ENCODE measurements at places on chromosomes 4 and X.

- DNase-seq = no peak
These were observed 32.9 kb downstream of the RAI2 start for GRCh38 chrX:17828171-17828570.

DNA sequence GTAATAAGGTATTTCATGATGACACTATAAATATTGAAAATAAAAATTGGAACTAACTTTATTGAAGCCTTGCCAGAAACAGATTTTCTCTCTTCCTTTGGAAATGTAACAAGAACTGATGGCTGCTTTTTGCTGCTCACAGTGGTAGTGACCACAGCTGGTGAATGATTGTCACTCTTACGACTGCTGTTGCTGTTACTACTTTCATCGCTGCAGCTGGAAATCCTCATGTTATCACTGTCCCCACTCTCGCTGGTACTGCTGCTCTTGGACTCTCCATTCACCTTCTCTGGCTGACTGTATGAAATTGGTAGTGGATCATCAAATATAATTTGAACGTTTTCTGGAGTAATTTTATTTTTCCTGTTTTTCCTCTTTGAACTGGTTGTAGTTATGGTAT, 28.5 kb upstream of the COX18 start:
- DNase-seq = no peak

GRCh38 chr4:7161721-7162214, 30.6 kb upstream of the SORCS2 start:
- DNase-seq = peak; percentile 56

DNA sequence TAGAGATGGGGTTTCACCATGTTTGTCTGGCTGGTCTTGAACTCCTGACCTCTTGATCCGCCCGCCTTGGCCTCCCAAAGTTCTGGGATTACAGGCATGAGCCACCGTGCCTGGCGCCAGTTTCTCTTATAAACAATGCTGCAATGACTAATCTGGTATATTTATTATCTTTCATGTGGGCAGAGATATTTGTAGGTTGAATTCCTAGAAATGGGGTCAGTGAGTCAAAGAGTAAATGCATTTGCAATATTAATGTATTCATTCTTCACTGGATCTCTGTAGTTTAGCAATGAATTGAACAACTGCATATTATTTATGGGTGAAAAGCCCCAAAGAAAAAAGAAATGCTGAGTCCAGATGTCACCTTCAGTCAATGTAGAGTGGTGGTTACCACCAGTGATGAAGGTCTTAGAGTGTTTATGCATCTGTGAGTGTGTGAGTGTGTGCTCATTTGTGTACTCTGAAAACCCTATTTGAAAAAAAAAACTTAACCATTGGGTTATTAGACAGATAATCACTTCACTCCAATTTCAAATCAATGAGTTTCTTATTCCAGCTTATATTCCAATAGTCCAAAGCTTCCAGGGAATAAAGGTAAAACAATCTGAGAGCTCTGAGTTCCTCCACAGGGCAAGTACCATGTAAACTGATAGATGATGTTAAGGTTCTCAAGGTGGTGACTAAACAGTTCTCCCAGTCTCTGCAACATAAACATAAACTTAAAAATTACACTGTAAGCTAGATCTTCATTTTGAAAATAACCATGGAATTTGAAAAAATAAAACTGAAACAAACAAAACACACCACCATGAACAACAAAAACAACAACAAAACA, 22.6 kb upstream of the CD38 start:
- DNase-seq = no peak

GRCh38 chr4:20337261-20337664, 85.6 kb downstream of the SLIT2 start:
- no peak for DNase-seq
